ENCODE measurements at places on chromosomes 16 and 17.

GRCh38 chr17:488993-489757, 136.6 kb upstream of the RPH3AL start:
- no peak for DNase-seq

DNA sequence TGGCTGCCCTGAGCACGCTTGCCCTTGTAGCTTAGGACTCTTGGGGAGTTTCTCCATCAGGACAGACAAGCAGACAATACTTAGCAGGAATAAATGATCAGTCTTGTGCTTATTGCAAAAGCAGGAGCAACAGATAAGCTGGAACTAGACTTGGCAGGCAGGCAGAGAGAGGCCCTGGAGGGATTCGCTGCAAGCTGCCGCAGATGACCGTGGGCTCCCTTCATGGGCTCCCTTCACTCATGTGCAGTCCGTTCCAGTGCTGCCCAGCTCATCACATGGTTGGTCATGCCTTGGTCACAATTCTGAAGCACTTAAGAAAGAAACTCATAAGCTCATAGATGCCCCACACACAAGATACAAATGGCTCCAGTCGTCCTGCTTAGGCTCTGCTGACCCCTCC, 2.4 kb upstream of the SLC5A10 start:
- DNase-seq: no peak

- DNase-seq: no peak
Measured at GRCh38 chr17:7380321-7380720, 568 bp upstream of the TNK1 start.

- no peak for DNase-seq
Measured at GRCh38 chr17:56431736-56432135, 161.8 kb upstream of the NOG start.

DNA sequence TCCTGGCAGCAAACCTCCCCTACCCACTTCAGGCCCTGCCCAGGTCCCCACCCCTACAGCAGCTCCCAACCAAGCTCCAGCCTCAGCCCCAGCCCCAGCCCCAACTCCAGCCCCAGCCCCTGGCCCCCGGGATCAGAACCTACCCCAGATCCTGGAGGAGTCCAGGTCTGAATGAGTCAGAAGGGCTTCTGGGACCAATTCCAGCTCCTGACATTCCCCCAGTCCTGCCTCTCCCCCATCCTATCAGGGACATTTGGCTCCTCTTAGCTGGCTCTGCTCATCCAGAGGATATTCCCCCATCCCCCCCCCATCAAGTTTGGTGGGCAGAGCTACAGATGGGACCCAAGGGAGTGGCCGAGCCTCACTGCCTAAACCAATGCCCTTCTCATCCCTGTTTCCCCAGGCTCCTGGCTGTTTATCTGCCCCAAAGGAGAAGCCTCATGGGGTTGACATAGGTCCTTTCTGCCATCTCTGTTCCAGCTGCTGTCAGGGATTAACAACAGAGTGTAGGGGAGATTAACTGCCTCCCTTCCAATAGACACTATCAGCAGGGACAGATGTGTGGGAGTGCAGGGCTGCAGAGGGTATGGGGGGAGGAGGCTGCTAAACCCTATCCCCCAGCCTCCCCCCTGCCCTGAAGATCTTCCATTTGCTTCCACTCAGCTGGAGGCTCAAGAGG, 16.5 kb downstream of the CNTNAP1 start:
- no peak for DNase-seq
